ENCODE measurements at places on chromosomes 4 and X.

- no peak for DNase-seq
Measured at GRCh38 chr4:23337292-23337691, 552.6 kb downstream of the PPARGC1A start.

DNA sequence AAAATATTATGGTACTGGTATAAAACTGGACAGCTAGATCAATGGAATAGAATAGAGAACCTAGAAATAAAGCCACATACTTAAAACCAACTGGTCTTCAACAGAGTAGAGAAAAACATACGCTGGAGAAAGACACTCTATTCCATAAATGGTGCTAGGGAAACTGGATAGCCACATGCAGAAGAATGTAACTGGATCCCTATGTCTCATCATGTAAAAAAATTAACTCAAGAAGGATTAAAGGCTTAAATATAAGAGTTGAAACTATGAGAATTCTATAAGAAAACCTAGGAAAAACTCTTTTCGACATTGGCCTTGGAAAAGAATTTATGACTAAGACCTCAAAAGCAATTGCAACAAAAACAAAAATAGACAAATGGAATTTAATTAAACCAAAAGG lies 114.6 kb downstream of the PCDH18 start:
- no peak for DNase-seq

GRCh38 chr4:177809791-177810190 lies 367.6 kb upstream of the AGA start:
- DNase-seq: no peak

DNA sequence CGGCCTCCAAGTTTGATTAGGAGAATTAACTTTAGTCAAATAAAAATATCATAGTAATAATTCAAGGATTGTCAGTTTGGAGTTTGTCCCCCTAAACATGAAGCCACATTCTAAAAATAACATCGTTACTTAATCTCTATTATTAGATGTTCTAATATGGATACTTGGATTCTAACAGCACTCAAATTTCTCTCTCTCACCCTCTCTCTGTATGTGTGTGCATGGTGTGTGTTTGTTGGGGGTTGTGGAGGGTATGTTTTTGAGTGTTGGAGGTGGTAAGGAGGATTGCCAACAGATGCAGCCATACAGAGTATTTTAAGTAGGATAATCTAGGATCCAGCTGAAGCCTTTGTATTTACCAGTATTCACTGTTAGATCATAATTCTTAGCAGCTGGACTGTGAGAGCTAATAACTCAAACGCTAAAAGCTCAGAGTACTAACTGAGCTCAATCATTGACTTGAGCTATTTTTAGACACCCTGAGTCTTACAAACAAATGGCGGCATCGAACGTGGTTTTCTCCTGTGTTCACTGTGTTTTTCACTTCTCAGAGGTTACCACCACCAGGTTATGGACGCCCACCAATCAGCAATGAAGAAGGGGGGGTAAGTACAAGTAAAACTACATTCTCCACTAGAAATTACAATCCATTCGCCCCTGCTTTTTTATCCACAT lies 8.8 kb downstream of the ENAM start:
- no peak for DNase-seq

GRCh38 chr4:9898596-9899305 lies 117.3 kb downstream of the DRD5 start:
- DNase-seq: no peak

DNA sequence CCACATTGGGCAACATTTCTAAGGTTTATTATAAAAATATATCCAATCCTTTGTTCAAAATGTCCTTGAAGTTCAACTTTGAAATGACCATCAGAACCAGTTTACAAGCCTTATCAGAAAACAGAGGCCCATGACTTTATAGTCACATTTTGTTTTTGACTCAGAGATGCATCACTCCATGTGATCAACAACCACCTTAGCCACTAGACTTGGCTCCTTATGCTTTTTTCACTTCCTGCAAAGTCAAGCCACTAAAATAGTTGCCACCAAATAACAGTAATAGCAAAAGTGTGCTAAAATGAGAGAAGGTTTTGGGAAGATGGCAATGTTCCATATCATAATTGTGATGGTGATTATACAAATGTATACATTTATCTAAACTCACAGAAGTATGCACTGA lies 181.7 kb downstream of the MAML3 start:
- DNase-seq: no peak

DNA sequence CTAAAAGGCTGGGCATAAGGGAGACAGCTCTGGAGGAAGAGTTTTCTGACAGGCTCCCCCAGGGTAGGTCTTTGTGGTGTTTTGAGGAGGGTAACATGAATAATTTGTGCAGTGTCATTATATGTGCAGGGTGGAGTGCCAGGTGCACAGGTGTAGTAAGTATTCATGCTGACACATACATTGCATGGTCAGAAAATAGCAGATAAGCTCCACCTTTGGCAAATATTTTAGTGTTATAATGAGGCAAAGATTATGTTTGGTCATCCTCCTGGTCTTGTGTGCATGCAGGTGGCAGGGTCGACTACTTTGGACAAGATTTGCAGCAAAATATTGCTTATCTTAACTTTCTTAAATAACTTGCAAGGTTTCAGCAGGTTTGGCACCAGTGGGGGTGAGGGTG lies 910.4 kb upstream of the PCDH10 start:
- no peak for DNase-seq

All from SJSA1 (cell line).